Activated T-cell treated with anti-CD3 and anti-CD28 coated beads for 4 hours (primary cell): ENCODE measurements at places on chromosomes 12 and 14.

DNA sequence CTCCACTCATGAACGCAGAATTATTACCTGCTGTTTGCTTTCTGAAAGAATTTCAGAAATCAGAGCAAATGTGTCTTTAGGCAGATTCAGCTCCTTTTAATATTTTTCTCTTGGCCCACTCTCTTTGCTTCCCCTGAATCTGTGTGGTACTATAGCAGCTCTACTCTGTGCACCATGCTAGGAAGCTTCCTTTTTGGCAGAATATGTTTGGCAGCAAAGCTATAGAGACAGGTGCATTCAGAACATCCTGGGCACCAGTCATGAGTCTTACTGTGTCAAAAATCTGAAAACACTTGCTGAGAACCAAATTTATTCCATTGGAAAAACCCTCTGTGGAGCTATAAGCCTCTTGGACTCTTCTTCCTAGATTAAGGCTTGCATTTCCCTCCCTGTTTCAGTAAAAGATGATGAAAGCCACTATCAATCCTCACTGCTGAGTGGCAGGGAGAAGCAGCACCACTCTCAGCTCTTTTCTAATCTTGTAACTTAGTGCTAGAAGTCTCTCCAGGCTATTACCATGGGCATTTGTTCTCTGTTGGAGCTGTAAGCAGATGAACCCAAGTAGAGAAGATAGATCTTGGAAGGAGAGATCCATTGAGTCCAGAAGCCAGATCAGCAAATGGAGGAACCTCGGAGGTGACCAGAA is 18.2 kb downstream of the CIPC start:
- DNase-seq, result no peak

GRCh38 chr12:70319605-70320004 is 46.5 kb upstream of the KCNMB4 start:
- DNase-seq, result no peak

- no peak for DNase-seq
Measured at GRCh38 chr12:90729736-90730135, 225.2 kb downstream of the CCER1 start.

DNA sequence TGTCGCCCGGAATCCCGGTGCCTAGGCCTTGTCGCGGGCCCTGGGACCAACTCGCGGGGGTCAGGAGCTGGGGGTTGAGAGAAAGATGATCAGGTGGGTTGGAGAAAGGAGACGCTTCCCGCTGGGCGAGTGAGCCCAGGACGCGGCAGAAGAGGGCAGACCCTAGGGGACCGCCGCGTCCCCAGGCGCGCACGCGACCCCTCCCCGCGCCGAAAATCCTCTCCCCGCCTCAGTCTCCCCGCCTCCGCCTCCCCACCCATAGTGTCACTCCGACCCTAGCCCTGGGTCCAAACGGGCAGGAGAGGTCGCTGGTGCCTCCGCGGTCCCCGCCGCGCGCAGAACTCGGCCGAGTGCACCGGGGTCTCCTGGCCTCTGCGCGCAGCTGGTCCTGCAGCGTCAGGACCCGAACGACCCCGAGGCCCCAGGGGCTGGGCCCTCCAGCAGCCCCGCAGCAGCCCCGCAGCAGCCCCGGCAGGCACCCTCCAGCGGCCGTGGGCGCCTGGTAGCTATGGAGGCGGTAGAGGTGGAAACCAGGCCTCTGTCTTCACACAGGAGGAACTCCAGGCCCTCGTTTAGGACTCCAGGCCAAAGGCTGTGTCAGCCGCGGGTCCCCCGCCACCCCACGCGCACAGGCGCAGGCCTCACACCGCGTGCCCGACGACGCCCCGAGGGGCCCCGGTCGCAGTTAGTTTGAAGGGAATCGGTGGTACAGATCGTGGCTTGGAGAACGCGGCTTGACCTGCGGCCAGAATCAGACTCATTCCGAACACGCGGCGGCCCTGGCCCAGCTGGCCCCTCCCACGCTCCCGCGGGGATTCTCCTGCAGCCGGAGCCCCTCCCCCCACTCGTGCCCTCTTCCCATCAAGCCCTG is 60.1 kb upstream of the EIF5 start:
- DNase-seq, result no peak

GRCh38 chr12:47095446-47096236 is 15.9 kb upstream of the AMIGO2 start:
- no peak for DNase-seq

DNA sequence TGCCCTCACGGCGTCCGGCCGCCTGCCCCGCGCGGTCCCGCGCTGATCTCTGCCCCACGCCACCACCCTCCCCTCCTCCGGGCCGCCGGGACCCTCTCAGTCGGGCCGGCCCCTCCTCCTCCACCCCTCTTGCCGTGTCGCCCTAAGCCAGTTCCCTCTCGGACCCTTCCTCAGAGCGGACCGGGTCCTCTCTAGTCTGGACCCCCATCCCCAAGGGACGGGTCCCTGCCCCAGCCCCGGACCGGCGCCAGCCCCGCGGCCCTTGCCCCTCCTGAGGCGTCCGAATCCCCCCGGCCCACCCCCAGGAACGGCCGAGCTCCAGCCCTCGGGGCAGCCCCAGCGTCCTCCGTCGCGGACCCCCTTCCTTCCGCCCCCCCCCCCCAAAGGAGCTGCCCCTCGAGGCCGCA is 485 bp downstream of the PPP4R4 start:
- no peak for DNase-seq

DNA sequence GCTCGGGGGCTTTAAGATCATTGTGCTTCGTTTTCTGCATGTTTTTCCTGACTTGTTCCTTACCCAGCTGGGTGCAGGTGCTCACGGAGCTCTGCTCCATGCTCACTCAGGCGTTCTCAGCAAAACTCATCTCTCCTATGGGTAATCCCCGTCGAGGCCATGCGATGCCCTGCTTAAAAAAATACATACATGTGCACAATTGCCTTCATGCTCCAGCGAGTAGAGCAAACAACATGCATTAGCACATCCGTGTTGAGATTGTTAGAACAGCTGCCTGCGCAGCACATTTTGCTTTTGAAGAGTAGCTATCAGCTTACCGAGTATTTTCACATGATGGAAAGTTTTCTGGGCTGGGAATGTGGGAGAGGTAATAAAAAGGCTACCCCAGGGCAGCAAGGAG is 16.2 kb downstream of the AACS start:
- no peak for DNase-seq

- no peak for DNase-seq
Measured at GRCh38 chr14:58783792-58784511, 146.2 kb downstream of the DACT1 start.

- no peak for DNase-seq
Measured at GRCh38 chr12:10558301-10558700, 52.6 kb downstream of the EIF2S3B start.

DNA sequence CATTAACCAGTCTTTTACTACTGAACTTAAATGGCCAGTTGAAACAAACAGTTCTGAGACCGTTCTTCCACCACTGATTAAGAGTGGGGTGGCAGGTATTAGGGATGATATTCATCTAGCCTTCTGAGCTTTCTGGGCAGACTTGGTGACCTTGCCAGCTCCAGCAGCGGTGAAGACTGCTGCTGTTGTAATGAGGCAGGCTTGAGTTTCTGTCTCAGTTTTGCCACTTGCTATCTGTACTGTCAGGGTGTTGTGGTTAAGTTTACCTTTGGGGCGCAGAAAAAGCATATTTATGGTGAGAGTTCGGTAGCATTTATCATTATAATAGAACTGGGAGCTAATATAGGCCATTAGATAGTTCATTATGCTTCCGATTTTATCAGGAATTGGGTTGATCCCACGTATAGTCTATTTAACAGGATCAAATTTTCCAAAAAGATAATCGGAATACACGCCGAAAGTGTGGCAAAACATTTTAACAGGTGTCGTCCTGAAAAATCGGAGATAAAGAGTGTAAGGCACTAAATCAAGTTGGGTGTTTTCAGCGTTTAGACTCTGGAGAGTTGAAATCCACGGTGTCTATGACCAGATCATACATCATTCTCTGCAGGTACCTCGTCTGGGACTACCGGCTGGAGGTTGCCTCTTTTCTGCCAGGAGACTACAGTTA is 688 bp upstream of the NECAP1 start:
- DNase-seq, result no peak

- no peak for DNase-seq
Measured at GRCh38 chr12:21547437-21547836, 21.3 kb downstream of the SPX start.

- DNase-seq, result no peak
Measured at GRCh38 chr12:71589478-71589881, 74.2 kb downstream of the ZFC3H1 start.

DNA sequence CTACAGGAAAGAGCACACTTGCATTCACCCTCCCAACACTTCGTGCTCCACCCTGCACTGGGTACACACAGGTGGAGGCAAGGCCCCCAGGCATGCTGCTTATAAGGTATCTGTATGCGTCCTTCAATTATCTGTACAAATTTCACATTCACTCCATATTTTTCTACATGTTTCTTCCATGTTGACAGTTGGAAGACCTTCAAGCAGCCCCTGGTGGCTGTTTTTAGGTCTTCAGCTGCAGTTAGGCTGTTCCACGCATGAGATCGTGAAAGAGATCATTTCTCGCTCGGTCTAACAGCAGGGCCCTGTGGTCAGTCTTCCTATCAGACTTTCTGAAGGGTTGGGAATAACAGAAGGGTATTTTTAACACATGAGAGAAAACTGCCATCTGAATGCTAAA is 47.1 kb downstream of the PLXNC1 start:
- no peak for DNase-seq

GRCh38 chr12:118391424-118391823 is 15.1 kb downstream of the SUDS3 start:
- no peak for DNase-seq

DNA sequence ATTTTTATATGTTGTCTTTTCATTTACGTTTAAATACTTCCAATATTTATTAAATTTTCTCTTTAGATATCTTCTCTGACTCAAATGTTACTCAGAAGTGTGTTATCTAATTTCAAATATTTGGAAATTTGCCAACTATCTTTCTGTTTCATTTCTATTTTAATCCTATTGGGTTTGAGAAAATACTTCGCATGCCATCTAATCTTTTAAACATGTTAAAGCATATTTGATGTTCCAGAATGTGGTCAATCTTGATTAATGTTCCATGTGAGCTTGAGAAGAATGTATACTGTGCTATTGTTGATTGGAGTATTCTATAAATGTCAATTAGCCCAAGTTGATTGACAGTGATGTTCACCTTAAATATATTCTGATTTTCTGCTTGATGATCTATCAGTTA is 11.9 kb upstream of the DCN start:
- DNase-seq, result no peak

GRCh38 chr12:51351913-51352532 is 5.5 kb upstream of the CELA1 start:
- no peak for DNase-seq

GRCh38 chr12:73514672-73515071 is 1023.0 kb upstream of the ATXN7L3B start:
- no peak for DNase-seq

DNA sequence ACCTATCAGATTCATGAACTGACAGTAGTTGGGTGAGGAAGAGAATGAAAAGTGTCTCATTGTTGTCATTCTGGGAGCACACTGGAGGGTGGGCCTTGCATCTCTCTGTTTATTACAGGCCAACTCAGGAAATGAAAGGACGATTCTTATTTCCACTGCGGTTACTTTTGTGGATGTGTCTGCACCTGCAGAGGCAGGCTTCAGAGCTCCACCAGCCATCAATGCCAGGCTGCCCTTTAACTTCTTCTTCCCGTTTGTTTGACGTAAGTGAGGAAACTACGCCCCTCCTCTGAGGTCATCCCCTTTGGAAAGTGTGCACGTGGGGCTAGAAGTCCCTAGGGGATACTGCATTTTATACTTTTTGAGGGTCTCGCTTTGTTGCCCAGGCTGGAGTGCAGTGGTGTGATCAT is 33.7 kb downstream of the TCTN1 start:
- no peak for DNase-seq
